M059J (cell line): ENCODE measurements at places on chromosomes 2 and 18. TPM values are rescaled to one million over a fixed set of nuclear protein-coding genes. Genes with fewer than 3 reads are reported as not detected.
A peak's percentile ranks its signal among the peaks of the same experiment; 100 is the strongest.

Gene RESP18
- not detected in 2 replicates for total RNA-seq

Gene ANKAR
- 2.2 and 3.5 TPM in 2 replicates for total RNA-seq

DNA sequence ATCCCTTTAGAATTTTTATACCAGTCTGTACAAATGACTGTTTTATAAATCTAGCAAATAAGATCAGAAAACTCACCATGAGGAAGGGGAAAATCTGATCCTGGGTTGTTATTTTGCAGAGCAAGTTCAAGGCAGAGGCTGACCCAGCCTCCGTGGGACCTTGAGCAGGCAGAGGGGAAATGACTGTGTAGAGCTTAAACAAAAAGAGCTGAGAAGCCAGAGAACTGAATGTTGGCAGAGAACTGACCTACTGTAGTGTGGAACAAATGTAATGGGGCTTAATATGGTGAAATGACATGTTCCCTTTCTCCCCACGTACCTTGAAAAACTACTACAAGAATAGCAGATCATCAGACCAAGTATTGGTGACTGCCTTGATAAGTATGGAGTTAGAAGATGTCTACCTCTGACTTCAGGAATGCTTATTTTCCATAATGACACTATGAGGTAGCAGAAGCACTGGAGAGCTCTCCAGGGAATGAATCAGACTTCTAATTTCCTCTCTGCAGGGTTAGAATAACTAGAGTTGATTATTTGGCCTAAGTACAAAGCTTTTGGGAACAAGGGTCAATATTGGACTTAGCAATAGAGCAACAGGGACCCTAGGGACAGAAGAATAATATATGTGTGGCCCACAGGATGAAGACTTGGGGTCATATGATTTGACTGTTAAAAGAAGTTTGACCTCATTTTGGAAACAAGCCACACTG, 304.4 kb downstream of the CCDC178 start:
- DNase-seq = no peak

GRCh38 chr2:47083886-47084687, 71.0 kb downstream of the STPG4 start:
- no peak for DNase-seq

Gene PARD3B
- 0.86 and 1.6 TPM in 2 replicates for total RNA-seq

Gene DTYMK
- total RNA-seq = 40.6 and 49.3 TPM in 2 replicates

- no peak for DNase-seq
Observed at GRCh38 chr2:152083202-152083875, 15.5 kb downstream of the CACNB4 start.

Gene STAT4
- 0.22 and 0.37 TPM in 2 replicates for total RNA-seq

DNA sequence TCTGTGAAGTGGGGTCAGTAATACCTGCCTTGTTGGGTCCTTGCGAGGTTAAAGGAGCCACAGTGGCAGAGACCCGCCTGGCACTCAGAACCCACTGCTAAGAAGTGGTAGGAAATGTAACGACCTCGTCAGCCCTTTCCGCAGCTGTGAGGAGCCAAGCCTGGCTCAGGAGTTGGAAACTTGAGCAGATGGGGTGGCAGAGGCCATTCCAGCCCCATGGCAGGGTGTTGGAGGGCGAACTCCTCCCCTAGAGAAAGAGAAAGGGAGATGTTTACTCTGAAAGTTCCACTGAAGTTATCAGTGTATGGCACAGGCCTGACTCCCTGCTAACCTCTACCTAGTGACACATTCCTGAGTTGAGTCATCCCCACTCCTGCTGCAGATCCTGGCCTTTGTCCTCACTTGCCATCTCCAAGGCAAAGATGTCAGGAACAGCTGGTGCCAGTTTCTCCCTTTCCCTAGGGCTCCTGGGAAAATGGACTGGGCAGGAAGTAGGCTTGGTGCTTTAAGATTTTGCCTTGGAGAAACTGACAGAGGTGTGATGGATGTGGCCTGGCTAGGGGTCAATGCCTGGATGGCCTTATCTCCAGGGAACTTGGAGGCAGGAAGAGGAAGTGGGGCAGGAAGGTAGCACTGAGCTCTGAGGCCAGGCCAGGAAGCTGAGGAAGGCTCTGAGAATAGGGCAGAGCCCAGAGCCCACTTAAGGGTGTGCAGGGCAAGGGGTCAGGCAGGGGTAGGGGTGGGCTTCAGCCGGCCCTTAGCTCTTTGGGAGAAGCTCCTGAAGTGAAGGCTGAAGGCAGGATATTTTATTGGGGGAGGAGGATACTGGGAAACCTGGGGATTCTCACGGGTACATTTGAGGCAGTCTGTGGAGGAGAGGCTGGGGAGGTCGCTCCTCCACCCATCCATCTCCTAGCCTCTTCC, 888 bp downstream of the VAMP5 start:
- peak; percentile 95 for DNase-seq

GRCh38 chr2:18378020-18378653, 182.3 kb downstream of the RDH14 start:
- DNase-seq = peak; percentile 50

- DNase-seq = peak; percentile 62
Observed at GRCh38 chr2:197181491-197181890, 129.1 kb downstream of the ANKRD44 start.

DNA sequence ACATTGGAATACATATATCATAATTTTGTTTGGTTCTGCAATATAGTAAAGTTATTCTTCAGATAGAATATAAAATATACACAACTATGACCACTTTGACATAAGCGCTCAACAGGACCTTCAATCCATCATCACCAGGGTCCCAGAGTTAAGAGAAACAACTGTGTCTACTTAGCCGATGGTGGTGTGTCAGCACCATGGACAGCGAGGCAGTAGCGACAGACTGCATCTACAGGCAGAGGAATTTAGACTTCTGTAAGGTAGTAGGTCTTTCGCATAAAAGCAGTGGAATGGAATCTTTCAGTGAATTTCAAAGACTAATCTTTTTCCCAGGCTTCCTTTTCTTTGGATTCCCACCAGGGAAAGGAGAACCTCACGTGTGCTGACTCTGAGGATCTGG, 20.5 kb upstream of the LRPPRC start:
- DNase-seq = peak; percentile 43

DNA sequence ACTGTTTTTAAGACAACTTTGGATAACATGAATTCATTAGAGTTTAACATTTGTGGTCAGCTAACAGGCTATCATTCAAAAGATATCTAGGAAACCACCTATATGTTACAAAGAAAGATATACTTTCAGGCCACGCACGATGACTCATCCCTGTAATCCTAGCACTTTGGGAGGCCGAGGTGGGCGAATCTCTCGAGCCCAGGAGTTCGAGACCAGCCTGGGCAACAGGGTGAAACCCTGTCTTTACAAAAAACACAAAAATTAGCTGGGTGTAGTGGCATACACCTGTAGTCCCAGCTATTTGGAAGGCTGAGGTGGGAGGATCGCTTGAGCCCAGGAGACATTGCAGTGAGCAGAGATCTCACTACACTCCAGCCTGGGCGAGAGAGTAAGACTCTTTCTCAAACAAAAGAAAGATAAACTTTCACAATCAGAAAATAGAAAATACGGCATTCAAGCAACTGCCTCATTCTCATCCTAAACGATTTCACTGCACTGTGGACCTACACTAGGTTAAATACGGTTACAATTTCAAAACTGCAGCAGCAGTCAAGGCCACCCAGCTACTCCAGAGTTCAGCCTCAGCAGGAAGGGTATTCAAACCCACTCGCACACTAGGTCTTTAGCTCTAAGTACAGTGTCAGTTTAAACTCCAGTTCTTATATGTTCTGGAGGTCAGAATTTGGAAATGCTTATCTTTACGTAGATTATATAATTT, 250.0 kb upstream of the SLC39A10 start:
- no peak for DNase-seq

GRCh38 chr2:122856696-122857095, 1101.2 kb downstream of the TSN start:
- DNase-seq = no peak

DNA sequence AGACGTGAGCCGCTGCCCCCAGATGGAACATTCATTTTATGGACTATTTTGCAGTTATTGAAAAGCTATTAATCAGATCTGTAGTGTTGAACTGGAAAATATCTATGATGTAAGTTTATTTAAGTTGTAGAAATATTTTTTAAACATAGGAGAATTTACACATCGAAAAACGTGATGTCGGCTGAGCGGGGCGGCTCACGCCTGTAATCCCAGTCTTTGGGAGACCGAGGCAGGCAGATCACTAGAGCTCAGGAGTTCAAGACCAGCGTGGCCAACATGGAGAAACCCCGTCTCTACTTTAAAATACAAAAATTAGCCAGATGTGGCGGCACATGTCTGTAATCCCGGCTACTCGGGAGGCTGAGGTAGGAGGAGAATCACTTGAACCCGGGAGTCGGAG, 2.0 kb upstream of the TIA1 start:
- no peak for DNase-seq

DNA sequence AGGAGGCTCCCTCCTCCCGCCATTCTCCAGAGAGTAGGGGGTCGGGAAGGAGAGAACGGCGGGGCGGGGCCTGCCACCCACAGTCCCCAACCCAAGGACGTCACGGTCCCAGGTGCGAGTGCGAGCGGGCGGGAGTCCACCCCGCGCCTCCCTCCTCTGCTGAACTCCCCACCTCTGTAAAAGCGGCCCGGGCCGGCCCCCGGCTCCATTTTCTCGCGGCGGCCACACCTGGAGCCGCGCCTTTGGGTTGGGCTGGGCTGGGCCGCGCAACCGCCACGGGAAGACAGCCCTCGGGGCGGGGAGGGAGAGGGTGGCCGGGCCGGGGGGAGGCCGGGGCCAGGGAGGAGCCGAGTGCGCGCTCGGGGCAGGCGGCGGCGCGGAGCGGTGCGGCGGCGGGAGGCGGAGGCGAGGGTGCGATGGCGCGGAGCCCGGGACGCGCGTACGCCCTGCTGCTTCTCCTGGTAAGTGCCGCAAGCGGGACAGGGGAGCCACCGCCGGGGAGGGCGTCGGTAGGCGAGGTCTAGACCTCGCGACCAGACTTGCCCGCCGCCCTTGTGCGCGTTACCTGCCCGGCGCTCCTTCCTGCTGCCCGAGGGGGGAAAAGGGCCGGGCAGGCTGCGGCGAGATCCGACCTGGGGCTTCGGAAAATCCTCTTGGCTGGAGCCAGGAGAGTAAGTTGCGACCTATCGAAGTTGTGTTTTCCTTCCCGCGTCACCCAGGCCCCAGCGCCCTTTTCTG, at the start of gene DSG2:
TSS of gene DSG2 (plus strand) at position 342 of the 738 bp plus-strand sequence. CDS start at position 417, 75 bp downstream.
- DNase-seq = peak; percentile 2

DNA sequence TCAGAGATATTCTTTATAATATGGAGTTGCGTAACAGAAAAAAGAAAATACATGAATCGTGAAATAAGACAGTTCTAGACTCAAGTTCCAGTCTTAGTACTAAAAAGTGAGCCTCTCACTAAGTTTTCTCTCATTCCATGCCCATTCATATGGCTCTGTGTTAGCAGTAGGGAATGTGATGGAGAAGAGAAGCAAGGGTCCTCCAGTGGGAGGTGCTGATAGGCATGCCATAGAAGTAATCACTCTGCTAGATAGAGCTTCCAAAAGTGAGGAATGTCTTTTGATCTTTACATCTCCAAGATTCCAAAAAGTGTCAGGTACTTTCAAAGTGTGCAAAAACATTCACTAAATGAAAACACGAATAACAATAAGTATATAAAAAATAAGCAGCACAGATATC, 678.4 kb downstream of the DCDC2C start:
- DNase-seq = no peak

- no peak for DNase-seq
Observed at GRCh38 chr2:75406131-75406581, 154.6 kb downstream of the EVA1A start.

Gene ARHGAP28
- 0.05 and 0.37 TPM in 2 replicates for total RNA-seq

Gene CLEC4F
- total RNA-seq = not detected in 2 replicates

- no peak for DNase-seq
Observed at GRCh38 chr2:42853549-42854206, 61.3 kb upstream of the HAAO start.

Gene CHRNA1
- total RNA-seq = 0.17 TPM in 1 of 2 replicates, not detected in the other

GRCh38 chr2:179234658-179235240, 29.9 kb downstream of the SESTD1 start:
- no peak for DNase-seq

DNA sequence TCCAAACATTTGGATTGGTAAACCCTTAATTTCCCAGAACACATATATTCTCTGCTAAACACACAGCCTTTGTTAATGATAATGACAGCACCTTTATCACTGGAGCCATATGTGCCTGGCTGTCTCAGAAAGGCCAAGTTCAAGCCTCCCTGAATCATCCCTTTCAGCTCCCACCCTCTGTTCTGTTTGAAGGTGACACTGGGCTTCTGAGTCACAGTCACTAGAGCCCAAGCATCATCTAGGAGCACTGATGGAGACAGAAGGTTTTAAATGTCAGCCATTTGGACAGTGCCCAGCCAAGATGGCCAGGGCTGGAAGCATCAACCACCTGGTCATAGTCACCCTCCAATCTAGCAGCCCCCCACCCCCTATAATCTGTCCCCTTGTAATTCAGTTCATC, 80.6 kb downstream of the NRP2 start:
- DNase-seq = peak; percentile 36

DNA sequence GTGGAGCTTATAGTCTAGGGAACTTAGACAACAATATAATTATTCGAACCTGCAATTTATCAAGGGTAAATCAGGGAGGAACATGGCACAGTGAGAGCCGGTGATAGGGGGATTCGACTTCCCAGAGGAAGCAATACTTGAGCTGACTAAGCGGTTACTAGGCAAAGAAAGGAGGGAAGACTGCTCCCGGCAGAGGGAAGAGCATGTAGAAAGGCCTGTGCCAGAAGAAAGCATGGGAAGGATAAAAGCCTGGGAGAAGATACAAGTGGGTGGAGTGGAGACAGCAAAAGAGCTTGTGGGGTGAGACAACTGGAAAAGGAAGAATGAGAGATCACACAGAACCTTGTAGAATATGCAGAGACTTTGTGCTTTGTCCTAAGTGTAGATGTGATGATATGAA, 93.3 kb downstream of the MARCHF4 start:
- DNase-seq = no peak
